ENCODE measurements at places on chromosomes 2 and 18.

DNA sequence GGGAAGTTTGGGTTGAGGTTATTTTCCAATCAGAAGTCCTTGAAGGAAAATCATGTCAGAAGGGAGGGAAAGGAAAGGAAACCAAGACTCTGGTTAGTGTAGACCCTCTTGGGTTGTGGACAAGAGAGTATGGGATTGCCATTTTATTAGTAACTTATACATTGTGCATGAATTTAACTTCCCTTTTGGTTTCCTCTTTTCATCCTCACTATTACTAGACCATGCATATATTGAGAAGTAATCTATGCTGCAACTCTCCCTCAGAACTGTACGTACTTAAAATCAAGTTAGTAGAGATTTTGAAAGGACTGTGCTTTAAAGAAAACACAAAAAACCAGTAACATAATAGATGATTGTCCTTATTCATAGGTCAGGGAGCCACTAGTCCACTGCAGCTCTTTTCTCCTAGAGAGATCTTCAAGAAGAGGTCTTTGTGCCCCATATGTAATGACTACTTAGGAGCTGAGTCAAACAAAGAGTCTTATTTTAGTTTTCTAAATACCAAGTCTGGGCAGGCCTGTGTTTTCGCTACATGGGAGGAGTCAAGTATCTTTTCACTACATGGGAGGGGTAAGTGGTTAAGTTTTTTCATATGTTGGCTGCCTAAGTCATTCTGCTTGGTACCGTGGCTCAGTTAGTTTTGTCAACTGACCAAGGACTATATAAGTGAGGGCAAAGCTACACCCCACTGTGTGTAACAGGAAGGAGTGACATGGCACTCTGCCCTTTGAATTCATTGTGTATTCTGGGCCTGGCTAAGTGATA is 25.2 kb upstream of the FAM117B start:
- no peak for DNase-seq

- DNase-seq: no peak
Observed at GRCh38 chr18:59005262-59005661, 134.4 kb upstream of the SEC11C start.

DNA sequence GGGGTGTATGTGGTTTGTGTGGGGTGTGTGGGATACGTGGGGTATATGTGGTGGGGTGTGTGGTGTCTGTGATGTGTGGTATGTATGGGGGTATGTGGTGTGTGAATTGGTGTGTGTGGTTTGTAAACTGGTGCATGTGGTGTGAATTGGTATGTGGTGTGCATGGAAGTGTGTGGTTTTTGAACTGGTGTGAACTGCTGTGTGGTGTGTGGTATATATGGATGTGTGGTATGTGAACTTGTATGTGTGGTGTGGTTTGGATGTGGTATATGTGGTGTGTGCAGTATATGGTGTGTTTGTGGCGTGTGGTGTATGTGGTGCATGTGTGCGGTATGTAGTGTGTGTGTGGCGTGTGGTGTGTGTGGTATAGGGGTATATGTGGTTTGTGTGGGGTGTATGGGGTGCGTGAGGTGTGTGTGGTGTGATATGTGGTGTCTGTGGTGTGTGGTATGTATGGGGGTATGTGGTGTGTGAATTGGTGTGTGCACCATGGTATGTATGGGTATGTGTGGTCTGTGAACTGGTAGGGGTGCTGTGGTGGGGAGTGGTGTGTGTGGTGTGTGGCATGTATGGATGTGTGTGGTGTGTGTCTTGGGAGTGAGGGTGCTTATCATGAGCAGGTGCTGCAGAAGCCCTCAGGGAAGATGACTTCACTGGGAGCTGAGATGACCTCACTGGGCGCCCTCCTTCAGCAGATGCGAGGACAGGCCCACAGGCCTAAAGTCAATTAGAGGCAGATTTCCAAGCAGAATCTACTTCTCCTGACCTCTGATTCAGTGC is 209.6 kb upstream of the TNP1 start:
- no peak for DNase-seq

- peak; percentile 56 for DNase-seq
Observed at GRCh38 chr2:105496271-105496670, 97.4 kb upstream of the FHL2 start.

DNA sequence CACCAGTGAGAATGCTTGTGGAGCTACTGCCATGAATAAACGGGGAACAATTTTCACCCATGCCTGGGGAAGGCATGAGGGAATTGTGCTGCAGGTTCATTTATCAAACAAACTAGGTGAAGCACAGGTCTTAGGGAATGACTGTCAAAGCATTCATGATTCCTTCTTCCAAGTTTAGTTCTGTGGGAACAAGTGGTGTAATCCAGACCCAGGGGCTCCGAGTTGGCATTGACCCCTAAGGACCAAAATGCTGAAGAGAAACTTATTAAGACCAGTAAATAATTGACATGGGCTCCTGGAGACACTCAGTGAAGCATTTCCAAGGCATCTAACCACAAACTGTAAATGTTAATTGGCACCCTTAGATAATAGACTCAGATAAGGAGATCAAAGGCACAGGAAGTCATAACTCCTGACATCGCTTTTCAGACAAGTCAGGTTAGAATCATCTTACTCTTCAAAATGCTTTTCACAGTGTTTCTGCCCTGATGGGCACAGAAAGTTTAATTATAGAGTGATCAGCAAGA is 96.9 kb downstream of the SPP2 start:
- DNase-seq: no peak

DNA sequence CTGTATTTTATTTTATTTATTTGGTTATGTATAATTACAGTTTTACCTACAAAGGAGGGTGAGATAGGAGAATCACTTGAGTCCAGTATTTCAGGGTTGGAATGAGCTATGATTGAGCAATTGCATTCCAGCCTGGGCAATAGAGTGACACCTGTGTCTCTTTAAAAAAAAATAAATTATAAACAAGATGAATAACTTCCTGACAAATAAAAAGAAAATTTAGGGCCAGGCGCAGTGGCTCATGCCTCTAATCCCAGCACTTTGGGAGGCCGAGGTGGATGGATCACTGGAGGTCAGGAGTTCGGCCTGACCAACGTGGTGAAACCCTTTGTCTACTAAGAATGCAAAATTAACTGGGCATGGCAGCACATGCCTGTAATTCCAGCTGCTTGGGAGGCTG is 17.3 kb downstream of the MTA3 start:
- no peak for DNase-seq

All from NCI-H2171 (cell line).